ENCODE measurements at places on chromosomes 6 and 20.

- DNase-seq: peak; percentile 61
Observed at GRCh38 chr6:16760516-16761470, at the start of gene ATXN1. Gene ATXN1, minus strand, starts transcription at chr6:16761460.

GRCh38 chr6:119172824-119173223 lies 94.4 kb upstream of the FAM184A start:
- no peak for DNase-seq

GRCh38 chr6:150204705-150205472 lies 62.0 kb downstream of the PPP1R14C start:
- no peak for DNase-seq

DNA sequence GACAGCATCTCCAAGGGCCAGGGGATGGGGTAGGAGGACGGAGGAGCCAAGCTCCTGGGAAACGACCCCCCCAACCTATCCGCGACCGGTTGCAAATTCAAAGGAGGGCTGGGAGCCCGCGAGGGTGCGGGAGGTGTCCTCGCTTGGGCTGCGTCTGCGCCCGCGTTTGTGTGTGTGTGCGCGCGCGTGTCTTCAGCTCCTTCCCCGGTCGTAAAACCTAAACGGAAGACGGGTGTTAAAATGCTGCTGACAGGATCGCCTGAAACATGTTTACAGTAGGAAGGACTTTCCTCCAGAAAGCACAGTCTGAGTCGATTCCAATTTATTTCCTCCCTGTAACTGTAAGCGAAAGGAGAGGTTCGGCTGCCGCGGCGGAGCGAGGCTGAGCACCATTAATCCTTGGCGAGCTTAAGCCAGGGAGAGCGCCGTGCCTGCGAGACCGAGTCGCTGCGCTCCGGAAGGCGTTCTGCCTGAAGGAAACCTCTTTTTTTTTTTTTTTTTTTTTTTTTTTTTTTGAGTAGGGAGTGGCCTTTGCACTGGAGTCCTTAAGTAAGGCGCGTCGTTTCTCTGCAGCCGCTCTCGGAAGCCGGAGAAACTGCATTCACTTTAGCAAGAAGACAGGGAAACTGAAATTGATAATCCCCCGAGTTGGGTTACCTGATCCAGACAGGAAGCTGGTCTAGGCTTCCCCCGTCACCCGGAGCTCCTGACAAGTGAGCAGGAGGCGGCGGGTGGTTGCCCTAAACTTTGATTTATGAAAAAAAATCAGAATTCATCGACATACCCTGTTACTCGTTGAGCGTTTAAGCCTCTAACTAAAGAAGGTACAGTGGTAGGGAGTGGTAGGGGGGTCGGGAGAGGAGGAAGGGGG lies 4.8 kb upstream of the SOX4 start:
- DNase-seq: peak; percentile 42

DNA sequence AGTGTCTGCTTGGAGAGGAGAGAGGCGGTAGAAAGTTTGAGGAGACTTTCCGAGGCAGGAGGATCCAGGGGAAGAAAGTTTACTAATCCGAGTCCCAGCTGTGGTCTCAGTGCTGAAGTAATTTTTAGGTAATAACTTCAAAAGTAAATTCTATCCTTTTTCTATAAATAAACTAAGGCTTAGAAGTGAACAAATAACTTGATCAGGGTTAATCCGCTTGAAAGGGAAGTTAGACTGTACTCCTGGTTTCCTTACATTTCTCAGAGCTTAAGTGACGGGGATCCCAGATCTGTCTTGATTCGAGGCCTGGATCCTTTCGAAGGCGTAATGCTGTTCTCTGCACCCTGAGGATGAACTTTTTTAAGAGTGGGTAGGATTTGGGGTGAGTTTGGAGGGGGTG lies 2.6 kb downstream of the STK35 start:
- DNase-seq: no peak

DNA sequence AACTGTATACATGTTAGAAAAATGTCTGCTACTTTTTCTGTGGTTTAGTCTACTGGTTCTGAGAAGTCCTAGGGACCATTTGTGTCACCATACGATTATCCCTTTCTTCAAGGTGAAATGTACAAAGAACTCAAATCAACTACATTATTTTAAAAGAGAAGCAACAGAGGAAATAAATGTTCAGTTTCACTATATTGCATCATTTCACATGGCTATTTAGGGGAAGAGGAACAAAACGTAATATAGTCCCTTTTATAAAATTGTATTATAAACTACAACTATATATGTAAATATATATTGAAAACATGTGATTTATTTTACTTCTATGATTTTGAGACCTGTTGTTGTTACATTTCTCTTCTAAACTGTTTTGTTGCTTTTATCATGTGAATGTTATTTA lies 1308.0 kb downstream of the EPHA7 start:
- DNase-seq: no peak

GRCh38 chr20:23536328-23536974 lies 31.8 kb downstream of the CST9L start:
- DNase-seq: no peak

DNA sequence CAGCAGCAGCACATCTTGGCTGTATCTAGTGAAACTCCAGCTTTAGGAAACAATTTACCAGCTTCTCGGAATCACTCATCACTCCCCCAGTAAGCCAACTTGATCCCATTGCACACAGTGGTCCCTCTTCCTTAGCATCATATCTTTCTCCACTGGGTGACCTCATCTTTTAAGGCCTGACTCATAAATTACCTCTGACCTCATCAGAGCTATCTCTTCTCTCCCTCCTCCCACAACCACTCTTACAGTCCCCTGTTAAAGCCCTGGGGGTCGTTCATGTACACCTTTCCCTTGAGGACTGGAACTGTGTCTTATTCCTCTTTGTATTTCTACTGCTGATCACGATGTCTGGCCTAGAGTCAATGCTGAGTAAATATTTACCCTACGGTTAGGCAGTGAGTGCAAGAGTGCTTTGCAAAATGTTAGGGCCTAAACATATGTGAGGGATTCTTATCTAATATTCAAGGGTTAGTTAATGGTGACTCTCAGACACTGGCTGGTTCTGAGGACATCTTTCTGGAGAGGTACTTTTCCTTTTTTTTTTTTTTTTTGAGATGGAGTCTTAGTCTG lies 187.2 kb downstream of the LRFN2 start:
- DNase-seq: no peak

GRCh38 chr6:107805504-107805903 lies 18.6 kb downstream of the SCML4 start:
- DNase-seq: no peak

- DNase-seq: no peak
Observed at GRCh38 chr20:4051413-4052138, 36.2 kb upstream of the RNF24 start.

GRCh38 chr20:38195521-38195920 lies 30.5 kb upstream of the TGM2 start:
- no peak for DNase-seq

DNA sequence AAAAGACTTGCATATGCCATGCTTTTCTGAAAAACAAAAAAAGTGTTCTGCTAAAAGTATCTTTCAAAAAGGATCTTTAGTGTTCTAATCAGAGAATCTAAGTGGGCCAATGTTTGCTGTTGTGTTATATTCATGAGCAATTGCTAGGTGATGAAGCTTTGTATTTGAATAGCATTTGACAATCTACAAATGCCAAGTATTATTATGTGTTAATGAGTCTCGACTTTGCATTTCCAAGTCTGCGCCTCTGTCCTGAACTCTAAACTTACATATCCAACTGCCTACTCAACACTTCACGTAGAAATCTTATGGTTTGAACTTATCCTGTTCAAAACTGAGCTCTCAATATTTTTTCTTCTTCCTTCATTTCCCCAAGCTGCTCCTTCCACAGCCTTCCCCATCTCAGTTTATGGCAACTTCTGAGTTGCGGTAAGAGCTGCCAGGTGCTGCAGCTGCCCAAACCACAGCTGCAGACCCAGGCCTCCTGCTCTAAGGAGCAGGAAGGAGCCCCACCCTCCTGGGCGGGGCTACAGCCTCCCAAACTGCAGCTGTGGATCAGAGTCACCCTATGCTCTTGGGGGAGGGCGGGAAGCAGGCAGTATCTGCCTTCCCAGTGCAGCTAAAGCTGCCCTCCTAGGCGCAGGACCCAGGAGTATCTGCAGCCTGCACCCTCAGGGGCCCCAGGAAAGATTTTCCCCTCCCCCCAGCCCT lies 16.7 kb upstream of the MAK start:
- no peak for DNase-seq

GRCh38 chr20:10618611-10619245 lies 55.1 kb downstream of the JAG1 start:
- no peak for DNase-seq

DNA sequence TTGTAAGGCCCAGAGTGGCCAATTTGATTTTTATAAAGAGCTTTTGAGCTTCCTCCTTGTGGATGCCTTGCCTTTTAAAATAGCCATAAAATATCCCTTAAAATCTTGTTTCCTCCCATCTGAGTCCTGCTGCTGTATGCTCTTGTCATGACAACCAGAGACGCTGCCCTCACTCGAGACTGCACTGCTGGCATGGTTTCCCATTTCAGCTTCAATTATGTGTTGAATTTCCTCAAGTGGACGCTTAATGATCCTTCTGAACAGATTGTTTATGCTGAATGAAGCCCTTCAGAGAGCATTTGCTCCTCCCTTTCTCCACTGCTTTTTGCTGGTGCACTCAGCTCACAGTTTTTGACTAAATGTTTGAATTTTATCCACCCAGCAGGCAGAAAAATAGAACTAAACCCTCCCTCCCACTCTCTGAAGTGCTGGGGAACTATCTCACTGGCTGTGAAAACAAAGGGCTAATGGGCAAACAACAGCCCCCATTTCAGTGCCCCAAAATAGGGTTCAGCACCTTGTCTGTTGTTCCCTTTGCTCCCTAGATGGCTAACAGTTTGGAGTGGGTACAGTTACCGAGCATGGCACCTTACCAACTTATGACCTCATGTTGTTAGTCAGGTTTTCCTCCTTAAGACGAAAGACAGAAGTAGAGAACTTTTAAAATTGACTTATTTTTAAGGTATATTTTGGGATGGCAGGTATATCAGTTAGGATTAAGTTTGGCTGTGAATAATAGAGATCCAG lies 45.5 kb upstream of the RNF8 start:
- DNase-seq: no peak

DNA sequence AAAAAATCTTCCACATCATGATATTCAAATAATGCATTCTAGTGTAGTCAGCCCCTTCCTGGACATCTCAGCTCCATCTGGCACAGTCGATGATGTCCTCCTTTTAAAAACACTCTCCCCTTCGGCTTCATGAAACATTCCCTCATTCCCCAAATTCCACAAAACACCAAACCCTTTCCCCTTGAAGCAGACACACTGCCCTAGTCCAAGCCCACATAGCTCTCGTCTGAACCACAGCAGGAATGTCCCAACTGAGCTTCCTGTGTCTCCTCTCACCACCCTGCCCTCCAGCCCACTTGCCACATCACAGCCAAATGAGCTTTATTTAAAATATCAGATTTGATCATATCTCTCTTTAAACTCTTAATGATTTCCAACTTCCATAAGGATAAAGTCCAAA lies 106.4 kb upstream of the CARMIL1 start:
- DNase-seq: no peak
